ENCODE measurements at places on chromosomes 5 and 9. TPM values are rescaled to one million over a fixed set of nuclear protein-coding genes. Genes with fewer than 3 reads are reported as not detected.

GRCh38 chr5:119063579-119064379 lies 7.1 kb upstream of the DMXL1 start:
- DNase-seq = no peak

- no peak for DNase-seq
These were observed 107.1 kb downstream of the PALM2AKAP2 start for GRCh38 chr9:109887079-109887478.

DNA sequence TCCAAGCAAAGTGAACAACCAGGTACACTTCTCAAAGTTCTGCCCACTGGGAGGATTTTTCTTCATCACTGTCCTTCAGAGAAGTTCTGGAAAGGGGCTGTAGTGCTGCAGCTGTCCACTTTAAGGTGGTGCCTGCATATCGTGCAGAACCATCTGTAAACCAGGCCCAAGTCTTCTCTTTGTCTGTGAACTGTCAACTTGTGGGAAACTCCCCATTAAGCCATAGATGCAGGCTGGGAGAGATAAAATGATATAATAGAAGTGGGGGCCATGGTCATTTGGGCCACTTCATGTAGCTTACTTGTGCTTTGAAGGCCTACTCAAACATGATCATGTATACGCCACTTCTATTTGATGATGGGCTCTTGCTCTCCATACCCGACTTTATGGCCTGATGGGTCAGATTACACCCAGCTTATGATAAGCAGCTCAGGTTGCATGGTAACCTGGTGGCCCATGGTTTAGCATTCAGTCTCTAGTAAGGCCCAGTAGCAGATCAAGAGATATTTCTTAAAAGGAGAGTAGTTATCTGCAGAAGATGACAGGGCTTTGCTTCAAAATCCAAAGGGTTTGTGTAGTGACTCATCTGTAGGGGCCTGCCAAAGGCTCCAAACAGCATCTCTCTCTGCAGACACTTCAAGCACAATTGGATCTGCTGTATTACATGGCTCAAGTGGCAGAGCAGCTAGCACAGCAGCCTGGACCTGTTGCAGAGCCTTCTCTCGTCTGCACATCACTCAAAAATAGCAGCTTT lies 15.7 kb upstream of the BTF3 start:
- no peak for DNase-seq

GRCh38 chr9:103798620-103799019 lies 295.5 kb upstream of the SMC2 start:
- DNase-seq = peak; percentile 80

GRCh38 chr5:150117945-150118560 lies 31.7 kb upstream of the CSF1R start:
- DNase-seq = no peak

- no peak for DNase-seq
These were observed 31.0 kb downstream of the MTREX start for GRCh38 chr5:55338810-55339243.

DNA sequence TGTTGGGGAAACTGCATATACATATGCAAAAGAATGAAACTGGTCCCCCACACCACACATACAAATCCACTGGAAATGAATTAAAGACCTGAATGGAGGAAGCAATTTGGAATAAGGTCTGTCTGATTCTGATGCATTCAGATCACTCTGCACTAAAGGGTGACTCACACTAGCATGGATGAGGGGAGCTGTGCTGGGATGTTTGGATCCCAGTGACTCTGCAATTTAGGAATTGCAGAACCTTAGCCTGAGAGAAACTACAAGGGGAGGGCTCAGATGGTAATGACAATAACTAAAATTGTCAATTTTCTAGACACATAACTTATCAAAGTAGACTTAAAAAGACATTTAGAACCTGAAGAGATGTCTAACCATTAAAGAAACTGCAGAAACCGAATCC lies 312.0 kb downstream of the CDK5RAP2 start:
- DNase-seq = no peak

DNA sequence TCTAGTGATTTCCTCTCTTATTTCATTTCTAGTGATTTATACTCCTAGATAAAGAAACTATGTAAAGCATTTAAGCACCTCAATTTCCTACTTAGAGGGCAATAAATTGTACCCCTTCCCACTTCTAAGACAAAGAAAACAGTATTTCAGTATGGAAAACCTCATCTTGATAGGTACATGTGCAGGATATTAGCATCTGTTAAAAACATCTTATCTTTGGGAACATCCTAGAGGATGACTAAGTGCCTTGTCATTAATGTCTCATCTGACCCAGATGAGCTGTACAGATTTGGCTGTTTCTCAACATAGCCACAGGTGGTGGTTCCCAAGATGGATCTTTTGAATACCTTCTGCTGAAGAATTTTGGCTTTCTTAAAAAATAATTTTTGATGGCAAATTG lies 5.7 kb downstream of the MEGF10 start:
- DNase-seq = peak; percentile 39

GRCh38 chr9:88011005-88011766 lies 36.9 kb upstream of the CDK20 start:
- DNase-seq = no peak

TERT gene
- 0.21 TPM for total RNA-seq

GZMA gene
- total RNA-seq = not detected

SPATA31E1 gene
- not detected for total RNA-seq
